ENCODE measurements at places on chromosomes 12 and 14.

- no peak for DNase-seq
These were observed 65.4 kb downstream of the ZFP36L1 start for GRCh38 chr14:68727315-68728047.

DNA sequence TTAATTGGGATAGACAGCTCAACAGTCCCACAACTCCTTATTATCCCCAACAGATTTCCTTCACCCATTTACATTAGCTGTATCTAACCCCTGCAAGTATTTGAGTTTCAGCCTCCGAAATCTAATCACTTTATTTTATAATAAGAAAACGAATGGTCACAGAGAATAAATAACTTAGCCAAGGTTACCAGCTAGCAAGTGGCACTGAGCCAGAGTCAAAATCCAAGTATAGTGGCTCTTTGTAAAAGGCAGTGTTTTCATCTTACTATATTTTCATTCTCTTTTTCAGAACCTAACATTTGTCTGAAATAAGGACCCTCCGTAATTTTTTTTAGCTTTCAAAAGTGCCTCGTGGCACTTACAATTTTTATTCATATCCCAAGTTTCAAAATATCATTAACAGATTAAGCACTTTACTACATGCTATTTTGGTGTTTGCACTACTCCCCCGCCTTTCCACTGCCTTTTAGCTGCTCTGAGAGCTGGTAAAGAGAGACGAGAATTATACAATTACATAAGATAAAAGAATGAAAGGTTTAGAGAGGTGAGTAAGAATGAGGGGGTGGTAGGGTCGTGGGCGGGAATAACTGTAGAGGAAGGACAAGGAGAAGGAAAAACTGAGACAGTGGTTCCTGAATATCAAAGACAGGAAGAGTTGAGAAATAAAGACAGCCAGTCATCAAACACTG lies 3.7 kb upstream of the USP15 start:
- DNase-seq, result no peak

- DNase-seq, result no peak
These were observed 61.7 kb downstream of the PPP1R36 start for GRCh38 chr14:64611358-64612020.

GRCh38 chr14:20873370-20874177 lies 17.6 kb upstream of the RNASE3 start:
- peak; percentile 72 for DNase-seq

DNA sequence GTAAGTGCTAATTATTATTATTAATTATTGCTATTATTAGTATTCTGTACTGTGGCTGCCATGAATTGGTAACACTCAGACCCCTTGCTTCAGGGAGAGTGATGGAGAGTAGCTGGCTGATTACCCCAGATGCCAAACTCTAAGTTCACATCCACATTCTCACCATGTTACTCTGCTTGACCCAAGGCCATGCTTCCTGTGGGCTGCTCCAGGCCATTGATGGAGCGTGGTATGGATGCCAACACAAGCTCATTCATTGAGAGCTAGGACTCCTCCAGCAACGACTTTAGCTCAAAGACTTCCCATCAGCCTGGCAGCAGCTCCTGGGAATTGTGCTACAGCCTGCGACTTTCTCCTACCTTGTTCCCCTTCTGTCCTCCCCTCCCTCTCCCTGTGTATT lies 233.4 kb downstream of the MSRB3 start:
- no peak for DNase-seq

GRCh38 chr12:131943389-131943788 lies 6.4 kb upstream of the EP400 start:
- no peak for DNase-seq

DNA sequence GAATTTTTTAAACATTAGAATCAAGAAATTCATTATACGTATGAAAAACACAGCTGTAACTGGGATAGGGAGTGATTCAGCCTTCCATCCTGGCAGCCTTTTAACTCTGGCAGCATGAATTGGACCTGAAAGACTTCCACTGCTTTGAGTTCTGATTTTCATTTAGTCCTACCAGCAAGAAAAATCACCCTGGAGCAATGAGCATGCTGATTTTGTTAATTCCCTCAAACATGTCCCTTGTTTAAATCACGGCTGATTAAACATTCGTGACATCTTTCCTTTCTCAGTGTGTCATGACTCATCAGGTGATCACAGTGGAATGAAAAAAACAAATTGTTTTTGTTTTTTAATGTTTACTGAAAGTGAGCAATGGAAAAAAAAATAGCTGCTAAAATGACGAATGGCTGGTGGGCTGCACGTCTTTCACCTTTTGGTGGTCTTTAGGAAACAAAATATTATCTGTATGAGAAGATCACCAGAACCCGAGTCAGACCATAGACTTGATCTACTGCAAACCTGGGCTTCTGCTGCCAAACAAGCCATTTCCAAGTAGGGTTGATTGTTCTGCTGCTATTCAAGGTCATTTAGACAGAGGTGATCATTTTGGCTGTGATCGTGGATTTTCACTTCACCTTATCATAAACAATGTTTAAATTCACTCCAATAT lies 67.0 kb upstream of the CAND1 start:
- no peak for DNase-seq

DNA sequence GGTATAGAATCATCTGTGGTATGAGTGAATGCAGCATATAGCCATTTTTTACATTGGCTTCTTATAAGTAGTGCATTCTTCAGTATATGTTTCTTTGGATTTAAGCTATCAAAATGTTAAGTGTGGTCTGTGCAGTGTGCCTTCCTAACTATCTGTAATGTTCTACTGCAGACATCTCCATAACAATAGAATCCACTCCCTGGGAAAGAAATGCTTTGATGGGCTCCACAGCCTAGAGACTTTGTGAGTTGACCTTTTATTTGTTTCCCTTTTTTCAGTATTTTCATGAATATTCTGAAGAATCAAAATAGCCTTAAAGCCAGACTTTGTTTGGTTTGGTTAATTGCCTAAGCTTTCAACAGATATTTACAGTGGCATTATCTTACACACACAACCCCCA lies 107.2 kb downstream of the ZFC3H1 start:
- DNase-seq, result no peak

DNA sequence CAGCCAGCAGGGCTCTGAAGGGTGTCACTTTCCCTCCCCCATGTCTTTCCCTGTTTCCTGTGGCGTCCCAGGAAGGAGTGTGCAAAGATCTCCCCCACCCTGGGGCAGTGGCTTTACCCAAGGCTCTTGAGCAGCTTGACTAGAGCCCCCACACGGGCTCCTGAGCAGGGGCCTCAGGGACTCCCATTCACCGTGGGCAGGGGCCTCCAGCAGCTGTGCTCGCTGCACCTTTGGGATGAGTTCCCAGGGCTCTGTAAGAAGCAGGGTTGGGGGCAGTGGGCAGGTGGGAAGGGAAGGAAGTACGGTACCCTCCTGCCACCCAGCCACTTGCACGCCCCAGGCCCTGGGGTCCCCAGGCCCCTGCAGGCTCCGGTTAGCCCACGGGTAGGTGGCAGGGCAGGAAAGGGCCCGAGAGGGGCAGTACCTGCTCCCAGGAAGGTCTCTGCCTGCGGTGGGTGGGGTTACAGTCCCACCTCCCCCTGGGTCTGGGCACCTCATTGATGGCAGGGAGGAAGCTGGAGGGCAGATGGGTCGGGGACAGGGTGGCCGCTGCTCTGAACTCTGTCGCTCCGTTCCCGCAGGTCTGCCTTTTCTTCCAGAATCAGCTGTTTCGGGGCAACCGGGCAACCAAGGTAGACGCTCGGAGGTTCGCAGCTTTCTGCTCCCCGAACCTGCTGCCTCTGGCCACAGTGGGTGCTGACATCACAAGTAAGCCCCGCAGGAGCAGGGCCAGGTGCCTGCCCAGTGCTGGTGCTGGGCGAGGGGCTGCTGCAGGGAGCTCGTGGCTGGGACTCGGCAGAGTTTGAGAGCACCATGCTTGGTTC lies 13.0 kb downstream of the ASPG start:
- DNase-seq, result no peak

- no peak for DNase-seq
These were observed 8.8 kb downstream of the USP15 start for GRCh38 chr12:62268956-62269355.

- no peak for DNase-seq
These were observed 32.4 kb downstream of the HIGD1C start for GRCh38 chr12:50984586-50985298.

DNA sequence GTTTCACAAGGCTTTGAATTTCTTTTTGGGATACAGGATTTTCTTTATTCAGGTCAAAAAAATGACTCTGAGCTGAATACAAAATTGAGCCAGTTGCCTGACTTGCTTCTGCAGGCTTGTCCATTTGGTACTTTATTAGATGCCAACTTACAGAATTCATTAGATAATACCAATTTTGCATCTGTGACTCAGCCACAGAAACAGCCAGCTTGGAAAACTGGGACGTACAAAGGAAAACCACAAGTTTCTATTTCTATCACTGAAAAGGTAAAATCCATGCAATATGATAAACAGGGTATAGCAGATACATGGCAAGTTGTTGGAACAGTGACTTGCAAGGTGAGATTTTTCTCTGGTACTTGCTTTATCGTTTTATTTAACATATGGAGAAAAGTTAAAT lies 5.8 kb downstream of the AP5M1 start:
- DNase-seq, result no peak

- DNase-seq, result no peak
These were observed 38.5 kb downstream of the SPTB start for GRCh38 chr14:64841121-64841651.

- DNase-seq, result no peak
These were observed 87.6 kb downstream of the SLC15A5 start for GRCh38 chr12:16189849-16190248.

DNA sequence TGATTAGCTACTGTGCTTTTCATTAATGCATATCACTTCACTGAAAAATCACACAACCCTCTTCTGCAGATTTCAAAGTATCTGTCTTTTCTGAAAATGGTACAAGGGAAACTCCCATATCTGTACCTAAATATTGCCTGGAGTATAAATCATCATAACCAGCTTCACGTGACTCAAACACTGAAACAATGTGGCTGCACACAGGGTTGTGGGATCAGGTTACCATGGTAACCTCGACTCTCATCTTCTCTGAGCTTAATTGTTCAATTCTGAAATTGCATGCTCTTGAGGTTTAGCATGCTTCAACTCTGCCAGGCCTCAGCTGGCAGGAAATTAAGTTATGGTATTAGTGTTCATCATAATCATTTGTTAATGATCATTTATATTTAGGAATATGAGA lies 77.5 kb upstream of the CPSF6 start:
- DNase-seq, result peak; percentile 68

DNA sequence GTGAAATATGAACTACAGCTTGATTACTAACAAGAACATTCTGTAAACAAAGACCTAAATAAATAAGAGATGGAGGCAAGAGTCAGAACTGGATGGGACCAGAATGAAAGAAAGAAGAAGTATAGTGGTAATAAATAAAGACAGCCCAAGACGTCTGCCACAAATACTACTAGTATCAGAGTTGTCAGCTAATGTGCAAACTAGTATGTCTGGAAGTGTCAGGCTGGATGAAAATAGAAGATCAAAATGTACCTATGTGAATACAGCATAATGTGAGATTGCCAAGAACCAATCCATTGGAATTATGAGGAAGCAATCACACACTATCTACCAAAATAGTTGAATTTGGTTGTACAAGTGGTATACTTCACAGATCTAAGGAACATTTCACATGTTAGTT lies 353.0 kb downstream of the BTG1 start:
- DNase-seq, result no peak

GRCh38 chr14:68781161-68782021 lies 11.5 kb downstream of the ZFP36L1 start:
- DNase-seq, result peak; percentile 84

- DNase-seq, result no peak
These were observed 448.3 kb downstream of the PCNX1 start for GRCh38 chr14:71355324-71356201.

DNA sequence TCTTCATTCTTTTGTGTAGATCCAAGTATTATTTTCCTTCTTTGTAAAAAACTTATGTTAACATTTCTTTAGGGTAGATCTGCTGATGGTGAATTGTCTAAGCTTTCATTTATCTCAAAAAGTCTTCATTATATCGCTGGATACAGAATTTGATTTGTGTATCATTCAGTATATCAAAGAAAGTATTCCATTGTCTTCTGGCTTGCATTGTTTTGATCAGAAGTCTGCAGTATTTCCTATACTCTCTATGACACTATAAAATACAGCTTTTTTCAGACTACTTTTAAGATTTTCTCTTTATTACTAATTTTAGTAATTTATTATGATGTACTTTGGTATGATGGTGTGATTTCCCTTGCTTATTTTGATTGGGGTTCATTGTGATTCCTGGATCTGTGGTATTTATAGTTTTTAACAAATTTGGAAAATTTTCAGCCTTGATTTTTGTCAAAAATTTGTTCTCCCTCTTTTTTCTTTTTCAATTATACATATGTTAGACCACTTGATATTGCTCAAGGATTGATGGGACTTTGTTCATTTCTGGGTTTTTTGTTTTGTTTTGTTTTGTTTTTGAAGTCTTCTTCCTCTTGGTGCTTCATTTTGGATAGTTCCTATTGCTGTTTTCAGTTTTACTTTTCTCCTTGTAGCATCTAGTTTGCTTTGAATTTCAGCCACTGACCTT lies 176.5 kb downstream of the ZFP36L1 start:
- no peak for DNase-seq

Measured in CD4-positive, alpha-beta T cell treated with Interleukin-15 for 4 hours (primary cell).